ENCODE measurements at places on chromosomes 6 and 20. TPM values are rescaled to one million over a fixed set of nuclear protein-coding genes. Genes with fewer than 3 reads are reported as not detected.

DNA sequence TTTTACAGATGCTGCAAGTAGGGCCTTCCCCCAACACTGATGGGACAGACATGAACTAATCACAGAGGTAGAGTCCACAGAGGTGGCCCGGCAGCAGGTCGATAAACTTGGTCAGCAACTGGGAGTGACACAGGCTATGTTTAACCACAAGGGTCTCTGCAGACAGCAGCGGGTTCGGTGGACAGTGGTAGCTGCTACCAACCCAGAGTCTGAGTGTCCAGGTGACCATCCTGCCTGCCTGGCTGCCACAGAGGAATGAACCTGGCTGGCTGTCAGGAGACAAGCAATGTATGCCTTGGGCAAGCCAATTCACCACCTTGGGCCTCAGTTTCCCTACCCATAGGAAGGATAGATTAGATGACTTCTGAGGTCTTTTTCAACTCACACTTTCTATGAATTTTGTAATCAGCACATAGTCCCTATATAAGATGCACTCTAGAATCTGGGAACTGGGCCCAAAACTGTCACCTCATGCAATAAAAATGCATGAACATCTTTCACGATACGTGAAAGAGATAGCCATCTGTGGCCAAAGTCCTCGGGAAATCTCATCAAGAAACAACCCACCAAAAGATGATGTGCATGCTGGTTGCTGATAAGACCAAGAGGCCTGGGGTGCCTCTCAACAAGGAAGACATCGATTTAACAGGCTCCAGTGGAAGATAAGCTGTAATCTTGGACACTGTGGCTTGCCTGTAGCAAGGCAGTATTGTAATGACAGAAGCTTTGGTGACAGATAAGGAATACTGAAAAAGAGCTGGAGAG lies 30.5 kb downstream of the MDGA1 start:
- DNase-seq: no peak

- DNase-seq: no peak
These were observed 29.9 kb upstream of the PLCB4 start for GRCh38 chr20:9038791-9039535.

DNA sequence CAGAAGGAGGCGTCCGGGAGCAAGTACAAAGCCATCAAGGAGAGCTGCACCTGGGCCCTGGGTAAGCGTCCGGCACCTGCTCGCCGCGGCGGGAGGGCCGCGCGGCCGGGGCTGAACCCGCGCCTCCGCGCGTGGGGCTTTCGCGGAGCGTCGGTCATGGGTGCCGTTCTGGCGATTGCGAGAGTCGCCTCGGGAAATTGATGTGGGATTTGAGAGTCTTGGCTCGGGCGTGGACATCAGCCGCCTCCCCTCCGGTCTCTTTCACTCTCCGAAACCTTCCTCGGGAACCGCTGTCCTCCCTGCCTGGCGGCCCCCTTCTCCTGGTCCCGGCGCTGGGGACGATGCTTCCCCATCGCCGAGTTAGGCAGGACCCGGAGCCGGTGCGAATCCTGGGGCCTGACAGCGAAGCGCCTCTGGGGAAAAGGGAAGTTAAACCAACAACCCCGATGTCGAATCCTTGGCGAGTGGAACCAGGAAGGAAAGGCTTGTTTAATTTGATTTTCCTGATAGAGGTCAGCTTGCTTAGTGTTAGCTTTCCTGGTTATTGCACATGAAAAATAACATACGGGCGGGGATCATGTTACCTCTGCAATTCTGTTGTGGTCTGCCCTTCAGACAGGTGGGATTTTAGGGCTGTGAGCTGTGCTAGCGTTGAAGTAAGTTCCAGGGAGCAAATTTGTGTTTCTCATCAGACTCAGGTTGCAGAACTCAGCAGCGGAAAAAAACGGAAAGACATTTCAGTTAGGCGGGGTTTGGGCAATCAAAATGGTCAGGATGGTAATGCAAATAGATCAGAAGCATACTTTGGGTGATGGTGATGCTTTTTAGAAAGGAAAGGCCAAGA lies 594 bp downstream of the ARFGEF3 start:
- no peak for DNase-seq

- DNase-seq: no peak
These were observed 57.6 kb upstream of the REV3L start for GRCh38 chr6:111540681-111541025.

DNA sequence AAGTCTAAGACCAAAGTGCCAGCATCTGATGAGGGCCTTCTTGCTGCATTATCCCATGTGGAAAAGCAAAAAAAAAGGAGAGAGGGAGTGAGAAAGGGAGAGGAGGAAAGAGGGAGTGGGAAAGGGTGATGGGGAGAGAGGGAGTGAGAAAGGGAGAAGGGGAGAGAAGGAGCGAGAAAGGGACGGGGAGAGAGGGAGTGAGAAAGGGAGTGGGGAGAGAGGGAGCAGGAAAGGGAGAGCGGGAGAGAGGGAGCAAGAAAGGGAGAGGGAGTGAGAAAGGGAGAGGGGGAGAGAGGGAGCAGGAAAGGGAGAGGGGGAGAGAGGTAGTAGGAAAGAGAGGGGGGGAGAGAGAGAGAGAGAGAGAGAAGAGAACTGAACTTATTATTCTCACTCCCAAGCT lies 241.1 kb upstream of the RIMS1 start:
- no peak for DNase-seq

DNA sequence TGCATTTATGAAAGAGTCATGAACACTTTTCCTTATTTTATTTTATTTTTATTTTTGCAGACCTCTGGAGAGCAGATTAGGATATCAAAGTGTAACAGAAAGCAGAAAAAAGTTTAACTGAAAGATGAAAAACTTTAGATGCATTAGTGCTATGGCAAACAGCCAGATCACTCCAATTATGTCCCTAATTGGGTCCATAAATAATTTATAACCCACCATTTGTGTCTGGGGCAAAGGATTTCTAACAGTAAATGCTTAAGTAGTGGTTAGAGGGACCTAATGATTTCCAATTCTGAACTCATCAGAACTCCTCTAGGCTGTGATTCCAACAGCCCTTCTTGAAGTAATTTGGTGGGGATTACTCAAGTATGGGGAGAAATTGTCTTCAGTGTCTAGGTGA lies 93.7 kb upstream of the PROKR2 start:
- no peak for DNase-seq

DNA sequence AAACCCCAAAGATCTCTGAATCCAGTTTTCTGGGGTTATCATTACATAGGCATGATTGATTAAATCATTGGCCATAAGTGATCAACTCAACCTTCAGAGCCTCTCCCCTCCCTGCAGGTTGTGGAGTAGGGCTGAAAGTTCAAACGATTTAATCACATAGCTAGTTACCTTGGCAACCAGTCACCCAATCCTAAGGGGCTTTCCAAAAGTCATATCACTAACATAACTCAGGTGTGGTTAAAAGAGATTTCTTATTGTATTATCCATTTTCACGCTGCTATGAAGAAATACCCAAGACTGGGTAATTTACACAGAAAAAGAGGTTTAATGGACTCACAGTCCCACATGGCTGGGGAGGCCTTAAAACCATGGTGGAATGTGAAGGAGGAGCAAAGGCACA lies 935.1 kb upstream of the SLC35B3 start:
- DNase-seq: no peak

- DNase-seq: no peak
These were observed 20.3 kb downstream of the SNTA1 start for GRCh38 chr20:33423141-33423834.

- DNase-seq: no peak
These were observed 13.3 kb upstream of the MYT1 start for GRCh38 chr20:64150756-64151632.

GRCh38 chr6:13116155-13116554 lies 212.2 kb downstream of the TBC1D7 start:
- no peak for DNase-seq

GRCh38 chr6:36368421-36368820 lies 19.0 kb downstream of the ETV7 start:
- no peak for DNase-seq

- no peak for DNase-seq
These were observed 22.5 kb downstream of the SULF2 start for GRCh38 chr20:47762699-47763268.

GRCh38 chr6:129790785-129791184 lies 70.3 kb downstream of the TMEM244 start:
- DNase-seq: no peak

- DNase-seq: no peak
These were observed 159.8 kb upstream of the GGTLC1 start for GRCh38 chr20:24148372-24148771.

DNA sequence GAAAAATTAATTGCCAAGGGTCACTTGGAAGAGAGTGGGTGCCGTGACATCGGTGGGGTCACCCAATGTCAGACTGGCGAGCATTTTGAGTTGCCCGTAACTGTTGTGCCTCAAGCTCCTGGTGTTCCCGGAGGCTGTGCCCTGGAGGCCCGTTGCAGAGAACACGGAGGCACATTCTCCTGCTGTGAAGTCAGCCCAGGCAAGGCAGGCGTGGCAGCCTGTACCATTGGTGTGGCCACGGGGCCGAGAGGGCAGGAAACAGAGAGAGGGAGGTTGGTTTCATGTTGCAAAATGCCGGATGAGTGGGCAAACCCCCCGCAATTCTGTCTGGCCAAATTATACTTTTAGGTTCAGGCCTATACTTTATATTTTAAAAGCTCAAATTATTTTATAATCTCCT lies 81.2 kb downstream of the THBS2 start:
- DNase-seq: no peak

DNA sequence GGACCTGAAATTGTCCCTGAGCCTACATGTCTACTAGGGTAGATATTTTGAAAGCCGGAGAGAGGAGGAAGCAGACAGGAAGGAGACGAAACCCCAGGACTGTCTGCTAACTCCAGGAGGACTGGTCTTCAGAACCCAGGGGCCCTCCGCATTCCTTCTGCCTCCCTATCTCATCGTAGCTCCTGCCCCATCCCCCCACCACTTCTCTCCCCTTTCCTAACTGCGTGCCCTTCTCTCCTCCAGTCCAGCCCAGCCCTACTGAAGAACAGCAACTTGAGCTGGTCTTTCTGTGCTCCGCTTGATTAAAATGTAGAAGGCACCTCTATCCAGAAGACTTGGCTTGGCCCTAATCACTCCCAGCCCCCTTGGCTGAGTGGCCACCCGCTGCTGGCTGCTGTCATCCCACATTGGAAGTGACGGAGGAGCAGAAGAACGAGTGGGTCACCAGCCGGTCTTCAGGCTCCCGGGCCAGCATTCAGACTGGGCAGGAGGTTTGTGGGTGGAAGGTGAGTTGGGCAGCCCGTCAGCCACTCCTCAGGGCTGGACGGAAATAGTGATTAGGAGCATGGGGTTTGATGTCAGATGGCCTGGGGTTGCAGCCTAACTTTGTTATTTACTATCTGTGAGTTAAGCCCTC lies 28.8 kb upstream of the ANGPT4 start:
- DNase-seq: no peak

GRCh38 chr6:13538084-13538483 lies 36.3 kb upstream of the SIRT5 start:
- no peak for DNase-seq

- DNase-seq: no peak
These were observed 211.6 kb downstream of the RNF144B start for GRCh38 chr6:18598551-18599264.

DNA sequence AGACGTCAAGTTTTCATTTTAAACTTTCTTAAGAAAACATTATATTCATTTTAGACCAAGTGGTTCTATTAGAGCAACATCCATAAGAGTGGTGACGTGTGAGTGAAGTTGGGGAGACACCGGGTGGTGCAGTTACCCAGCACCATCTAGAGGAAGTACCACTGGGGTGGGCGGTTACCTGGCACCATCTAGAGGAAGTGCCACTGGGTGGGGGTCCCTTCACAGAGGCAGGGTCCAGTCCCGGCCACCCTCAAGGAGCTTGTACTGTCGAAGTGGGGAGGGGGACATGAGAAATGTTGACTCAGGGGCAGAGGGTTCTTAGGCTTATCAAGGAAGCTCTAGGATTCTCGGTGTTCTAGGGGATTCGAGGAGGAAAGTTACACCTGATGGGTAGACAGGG lies 26.2 kb downstream of the PHACTR3 start:
- no peak for DNase-seq

DNA sequence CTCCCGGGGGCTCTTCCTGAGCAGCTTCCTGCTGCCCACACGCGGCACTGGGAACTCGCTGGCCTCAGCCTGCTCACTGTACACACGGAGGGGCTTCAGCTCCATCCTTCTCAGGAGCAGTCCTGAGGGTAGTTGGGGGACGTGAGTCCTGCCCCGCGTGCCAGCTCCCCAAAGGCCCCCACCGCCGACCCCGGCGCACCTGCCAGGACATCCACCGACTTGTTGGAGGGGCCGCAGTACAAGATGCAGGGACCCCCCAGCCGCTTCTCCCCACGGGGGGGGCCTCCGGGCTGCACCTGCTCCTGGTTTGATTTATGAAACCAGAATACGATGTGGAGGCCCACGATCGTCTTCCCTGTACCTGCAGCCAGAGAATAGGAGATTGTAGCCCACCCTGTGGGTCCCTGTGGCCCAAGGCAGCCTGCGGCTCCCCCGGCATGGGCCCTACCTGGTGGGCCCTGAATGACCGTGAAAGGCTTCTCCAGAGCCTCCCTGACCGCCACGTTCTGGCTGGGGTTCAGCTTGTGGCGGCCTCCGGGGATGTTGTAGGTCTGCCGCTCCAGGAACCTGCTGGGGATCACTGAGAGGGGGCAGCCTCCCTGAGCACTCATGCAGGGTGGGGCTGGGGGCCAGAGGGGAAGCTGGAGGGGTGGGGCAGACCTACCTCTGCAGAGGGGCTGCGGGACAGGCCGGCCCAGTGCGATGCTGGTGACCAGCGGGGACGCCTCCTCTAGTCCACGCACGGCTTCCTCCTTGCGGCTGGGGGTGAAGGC lies 7.9 kb downstream of the FNDC11 start:
- DNase-seq: no peak

Gene ADGRF5
- total RNA-seq: 67.9 TPM

Gene FAM83C
- total RNA-seq: not detected

Gene C20orf204
- total RNA-seq: 6.5 TPM

Gene ENPP3
- total RNA-seq: 0.74 TPM

Gene HELZ2
- 12.1 TPM for total RNA-seq

Data from omental fat pad (tissue), 4 donors.